ENCODE measurements at places on chromosomes 5 and 9.

- DNase-seq, result no peak
Measured at GRCh38 chr9:93864032-93864431, 91.1 kb downstream of the BARX1 start.

- no peak for DNase-seq
Measured at GRCh38 chr9:16505199-16505598, 365.3 kb downstream of the BNC2 start.

GRCh38 chr5:31193591-31194467 lies at the start of gene CDH6:
Gene CDH6, plus strand, starts transcription at chr5:31193686. Its CDS starts 73,788 bp downstream, at chr5:31267474.
- no peak for DNase-seq

- DNase-seq, result no peak
Measured at GRCh38 chr5:56070851-56071465, 76.2 kb upstream of the IL6ST start.

DNA sequence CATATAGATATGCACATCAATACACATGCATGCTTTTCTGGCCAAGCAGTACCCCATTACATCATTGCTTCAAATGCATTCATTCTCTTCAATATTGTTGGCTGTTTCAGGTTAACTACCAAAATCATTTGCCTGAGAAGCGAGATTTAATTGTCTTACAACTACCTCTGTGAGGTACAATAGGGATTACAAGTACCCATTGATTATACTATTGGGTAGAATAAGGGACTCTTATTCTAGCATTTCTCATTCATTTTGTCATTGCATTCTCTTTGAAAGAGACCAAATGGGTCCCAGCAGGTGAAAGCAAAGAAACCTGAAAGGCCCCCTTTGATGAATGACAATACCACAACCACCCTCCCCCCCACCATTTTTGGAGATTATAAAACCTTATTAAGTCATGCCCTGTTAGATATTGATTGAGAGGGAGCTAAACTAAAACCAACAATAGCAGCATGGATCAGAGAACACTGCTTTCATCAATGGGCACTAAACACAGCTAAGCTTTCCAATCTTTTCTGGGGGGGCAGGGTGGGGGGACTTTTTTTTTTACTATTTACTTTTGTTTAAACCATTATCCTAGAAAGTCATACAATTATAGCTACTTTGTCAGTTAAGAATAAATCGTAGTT lies 375.0 kb upstream of the CCNH start:
- no peak for DNase-seq

DNA sequence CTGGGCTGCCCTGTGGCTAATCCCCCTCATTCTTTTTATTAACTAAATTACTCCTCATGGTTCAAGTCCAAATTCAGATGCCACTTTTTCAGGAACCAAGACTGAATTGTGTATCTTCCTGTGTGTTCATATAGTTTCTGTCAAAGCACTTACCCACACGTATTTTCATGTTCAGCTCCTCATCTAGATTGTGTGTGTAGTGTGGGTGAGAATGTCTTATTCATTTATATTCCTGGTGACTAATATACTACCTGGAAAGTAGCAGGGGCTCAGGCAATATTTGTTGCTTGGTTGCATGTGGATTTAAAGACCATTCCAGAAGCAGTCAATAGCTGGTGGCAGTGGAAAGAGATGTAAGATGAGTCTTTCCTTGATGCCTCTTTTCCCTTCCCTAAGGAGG lies 48.5 kb upstream of the SRP19 start:
- no peak for DNase-seq

DNA sequence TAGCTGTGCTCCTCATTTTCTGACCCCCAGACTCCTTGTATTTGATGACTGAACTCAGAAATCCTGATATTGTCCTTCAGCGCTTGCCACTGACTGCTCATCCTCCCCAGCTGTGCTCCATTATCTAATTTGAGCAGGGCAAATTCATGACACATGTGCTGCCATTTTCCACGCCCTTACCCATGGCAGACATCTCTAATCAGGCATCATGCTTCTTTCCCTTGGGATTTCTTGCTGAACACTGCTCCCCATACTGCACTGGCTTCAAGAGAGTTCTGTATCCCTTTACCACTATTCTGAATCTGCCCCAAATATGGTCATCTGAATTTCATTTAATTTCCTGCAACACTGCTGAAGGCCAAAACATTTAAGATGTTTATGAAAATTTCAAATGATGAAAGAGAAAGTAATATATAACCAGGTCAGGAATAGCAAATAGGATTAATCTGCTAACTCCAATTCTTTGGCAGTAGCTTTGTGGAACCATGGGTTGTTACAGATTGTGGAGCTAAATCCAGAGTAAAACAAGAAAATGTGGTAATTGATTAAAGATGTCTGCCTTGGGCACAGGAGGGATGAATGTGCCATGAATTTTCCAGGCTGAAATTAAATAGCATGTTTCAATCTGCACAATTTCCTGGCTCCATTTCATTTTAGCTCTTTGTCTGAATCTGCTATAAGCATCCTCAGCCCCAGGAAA lies 93.6 kb downstream of the CYFIP2 start:
- no peak for DNase-seq

- DNase-seq, result peak; percentile 50
Measured at GRCh38 chr5:108521841-108522506, 140.1 kb upstream of the FBXL17 start.

GRCh38 chr5:161098516-161098915 lies 246.5 kb upstream of the ATP10B start:
- no peak for DNase-seq

GRCh38 chr5:141382469-141383294 lies at the start of gene PCDHGA7:
Gene PCDHGA7, plus strand, starts transcription at chr5:141382742. Its CDS starts 158 bp downstream, at chr5:141382900.
- DNase-seq, result no peak

DNA sequence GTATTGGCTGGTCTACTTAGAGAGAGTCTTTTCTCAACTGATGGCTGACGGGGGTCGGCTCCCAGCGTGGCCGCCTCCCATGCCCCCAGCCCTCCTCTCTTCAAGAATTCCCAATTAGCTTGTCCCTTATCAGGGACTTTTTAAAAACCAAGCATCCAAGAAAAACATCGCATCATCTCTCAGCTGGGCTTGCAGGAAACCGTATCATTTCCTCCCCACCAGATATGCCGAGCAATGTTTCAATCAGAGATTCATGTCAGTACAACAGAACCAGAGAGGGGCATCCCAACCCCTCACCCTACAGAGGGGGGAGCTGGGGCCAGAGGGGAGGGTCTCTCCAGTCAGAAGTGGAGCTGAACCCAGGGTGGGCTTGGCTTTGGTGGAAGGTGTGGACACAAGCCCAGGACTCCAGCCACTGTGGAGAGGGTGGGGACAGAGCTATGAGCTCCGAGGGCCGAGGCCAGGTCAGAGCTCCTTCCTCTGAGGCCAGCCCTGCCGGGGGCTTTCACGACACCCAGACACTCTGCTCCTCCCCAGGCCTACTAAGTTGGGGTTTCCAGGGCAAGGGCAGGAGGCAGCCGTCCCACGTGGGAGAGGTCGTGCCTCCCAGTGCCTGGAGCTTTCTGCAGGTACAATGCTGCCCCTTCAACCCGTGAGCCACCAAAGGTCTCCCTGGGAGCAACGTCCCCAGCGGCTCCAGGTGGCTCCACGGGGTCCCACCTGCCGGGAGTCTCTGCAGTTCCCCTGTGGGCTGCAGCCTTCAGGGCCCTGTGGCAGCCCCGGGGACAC lies 39.0 kb upstream of the TMEM250 start:
- no peak for DNase-seq

- peak; percentile 13 for DNase-seq
Measured at GRCh38 chr9:124743686-124744348, 27.3 kb downstream of the NR6A1 start.

DNA sequence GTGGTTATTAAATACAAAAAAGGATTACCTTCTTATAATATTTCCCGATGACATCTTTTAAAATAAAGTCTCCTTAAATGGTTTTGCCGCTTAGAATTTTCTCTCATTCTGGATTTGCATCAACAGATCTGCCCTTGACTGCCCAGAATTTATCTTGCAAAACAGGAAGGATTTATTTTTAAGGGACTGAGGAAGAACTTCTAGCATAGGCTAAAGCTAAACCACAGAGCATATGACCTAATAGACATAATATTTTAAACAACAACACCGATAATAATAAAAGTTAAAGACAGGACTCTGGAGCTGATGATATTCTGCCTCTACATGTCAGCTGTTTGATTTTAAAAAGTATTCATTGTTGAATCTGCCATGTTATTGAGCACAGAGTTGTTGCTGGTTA lies 145.3 kb upstream of the ADCY2 start:
- DNase-seq, result no peak

GRCh38 chr5:129135633-129136032 lies 41.1 kb downstream of the ISOC1 start:
- no peak for DNase-seq

GRCh38 chr5:117681431-117682254 lies 1107.0 kb upstream of the SEMA6A start:
- no peak for DNase-seq

DNA sequence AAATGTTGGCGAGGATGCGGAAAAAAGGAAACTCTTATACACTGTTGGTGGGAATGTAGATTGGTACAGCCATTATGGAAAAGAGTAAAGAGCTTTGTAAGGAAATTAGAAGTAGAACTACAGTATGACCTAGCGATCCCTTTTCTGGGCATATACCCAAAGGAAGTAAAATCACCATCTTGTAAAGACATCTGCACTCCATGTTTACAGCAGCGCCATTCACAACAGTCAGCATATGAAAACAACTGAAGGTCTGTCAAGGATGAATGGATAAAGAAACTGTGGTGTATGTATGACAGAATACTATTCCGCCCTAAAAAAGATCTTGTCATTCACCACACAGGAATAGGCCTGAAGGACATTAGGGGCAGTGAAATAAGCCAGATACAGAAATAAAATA lies 27.7 kb upstream of the SLC25A51 start:
- DNase-seq, result no peak

GRCh38 chr5:175353926-175354325 lies 90.1 kb downstream of the DRD1 start:
- no peak for DNase-seq

- no peak for DNase-seq
Measured at GRCh38 chr9:117392992-117393391, 21.9 kb downstream of the ASTN2 start.

- DNase-seq, result no peak
Measured at GRCh38 chr5:66273121-66273520, 129.0 kb downstream of the SREK1 start.

All from HT1080 (cell line).